Stimulated activated CD8-positive, alpha-beta memory T cell treated with anti-CD3 and anti-CD28 coated beads, Interleukin-15, amount 100 ng/mL, for 24 hours (primary cell): ENCODE measurements at places on chromosomes 3 and 15.

- no peak for DNase-seq
Observed at GRCh38 chr3:178508443-178508825, 27.8 kb upstream of the KCNMB2 start.

- DNase-seq: no peak
Observed at GRCh38 chr15:93985925-93986324, 245.4 kb upstream of the MCTP2 start.

DNA sequence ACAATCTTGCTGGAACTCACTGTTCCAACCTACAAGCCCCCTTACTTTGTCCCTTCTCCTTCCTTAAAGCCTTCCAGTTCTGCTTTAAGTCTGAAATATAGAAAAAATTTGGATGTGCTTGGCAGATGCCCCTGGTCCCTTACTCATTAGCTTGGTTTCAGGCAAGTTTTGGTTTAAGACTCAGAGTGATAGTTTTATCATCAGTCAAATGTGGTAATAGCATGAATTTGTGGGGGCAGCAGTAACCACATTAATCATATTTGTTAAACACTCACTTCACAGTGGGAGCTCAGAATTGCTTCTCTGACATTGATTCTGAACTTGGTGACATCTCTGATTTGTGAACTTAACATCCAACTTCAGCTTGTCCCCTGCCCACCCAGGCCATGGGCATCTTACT is 58.3 kb upstream of the ALDH1A3 start:
- DNase-seq: no peak

DNA sequence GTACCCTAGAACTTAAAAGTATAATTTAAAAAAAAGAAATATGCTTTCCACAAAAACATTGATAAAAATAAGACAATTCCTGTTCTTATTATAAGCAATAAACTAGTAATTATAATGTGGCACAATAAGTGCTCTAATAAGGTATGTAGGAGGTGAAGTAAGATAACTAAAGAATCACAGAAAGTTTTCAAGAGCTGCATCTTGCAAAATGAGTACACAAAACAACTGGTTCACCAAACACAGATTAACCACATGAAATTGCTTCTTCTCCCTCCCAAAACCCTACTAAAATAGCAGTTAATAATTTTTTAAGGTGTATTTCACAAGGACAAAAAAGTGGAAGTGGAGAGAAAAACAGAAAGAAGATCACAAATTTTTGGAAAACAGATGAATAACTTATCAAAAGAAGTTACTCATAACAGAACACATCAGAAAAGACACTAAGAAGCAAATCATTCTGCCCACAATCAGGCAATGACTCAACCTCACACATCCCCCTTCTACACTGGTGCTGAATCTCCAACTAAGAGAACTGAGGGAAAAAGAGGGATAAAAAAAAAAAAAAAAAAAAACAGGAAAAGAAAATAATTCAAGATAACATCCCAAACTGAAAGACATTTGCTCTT is 64.2 kb downstream of the TBC1D5 start:
- no peak for DNase-seq

- no peak for DNase-seq
Observed at GRCh38 chr3:185328324-185329004, 34.5 kb upstream of the MAP3K13 start.

DNA sequence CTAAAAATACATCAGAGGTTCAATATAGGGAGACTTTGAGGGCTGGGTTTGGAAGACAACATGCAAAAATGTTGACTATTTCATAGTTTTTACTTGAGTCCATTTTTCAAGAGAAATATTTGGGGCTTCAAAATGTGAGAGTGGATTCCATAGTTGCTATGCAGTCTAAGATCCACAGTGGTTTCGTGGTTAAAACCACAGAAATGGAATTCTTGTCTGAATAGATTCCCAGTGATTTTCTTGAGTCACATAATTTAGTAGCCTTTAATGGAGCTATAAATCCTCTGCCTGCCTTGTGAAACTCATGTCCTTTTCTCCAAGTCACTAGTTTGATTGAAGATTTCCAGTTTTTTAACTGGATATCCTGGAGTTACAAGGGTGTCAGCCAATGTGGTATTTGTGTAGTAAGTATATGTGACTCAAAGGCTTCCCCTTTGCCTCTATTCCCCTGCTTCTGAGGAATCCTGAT is 94.7 kb upstream of the RBMS3 start:
- DNase-seq: no peak

- no peak for DNase-seq
Observed at GRCh38 chr3:70728311-70728710, 415.9 kb upstream of the MDFIC2 start.

DNA sequence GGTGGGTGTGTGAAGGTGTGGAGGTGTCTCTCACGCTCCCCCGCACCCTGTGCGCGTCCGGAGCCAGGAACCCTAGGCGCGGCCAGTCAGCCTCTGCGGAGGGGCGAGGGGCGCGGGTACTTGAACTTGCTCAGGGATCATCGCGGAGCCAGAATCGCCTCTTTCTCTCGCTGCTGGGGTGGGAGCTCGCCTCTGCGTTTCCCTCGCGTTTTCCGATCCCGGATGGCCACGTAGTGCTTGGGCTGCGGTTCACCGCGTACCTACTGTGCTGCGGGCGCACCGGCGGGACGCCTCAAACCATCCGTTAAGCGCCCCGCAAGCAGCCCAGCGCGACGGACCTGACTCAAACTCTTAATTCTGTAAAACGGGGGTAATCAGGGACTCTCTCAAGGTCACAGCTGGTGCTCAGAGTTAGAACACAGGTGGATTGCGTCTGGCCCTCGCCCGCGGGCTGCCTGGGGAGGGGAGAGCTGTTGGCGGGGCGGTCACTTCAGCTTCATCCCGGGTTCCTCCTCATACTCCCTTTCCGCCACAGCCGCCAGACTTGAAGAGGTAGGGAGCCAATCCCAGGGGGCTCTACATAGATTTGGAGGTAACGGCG is 686 bp downstream of the MYRIP start:
- DNase-seq: no peak

- DNase-seq: no peak
Observed at GRCh38 chr3:37054370-37054769, 61.1 kb downstream of the MLH1 start.

- DNase-seq: no peak
Observed at GRCh38 chr3:87733671-87734367, 325.0 kb downstream of the CGGBP1 start.

- no peak for DNase-seq
Observed at GRCh38 chr3:19931767-19932188, 2.2 kb downstream of the EFHB start.

DNA sequence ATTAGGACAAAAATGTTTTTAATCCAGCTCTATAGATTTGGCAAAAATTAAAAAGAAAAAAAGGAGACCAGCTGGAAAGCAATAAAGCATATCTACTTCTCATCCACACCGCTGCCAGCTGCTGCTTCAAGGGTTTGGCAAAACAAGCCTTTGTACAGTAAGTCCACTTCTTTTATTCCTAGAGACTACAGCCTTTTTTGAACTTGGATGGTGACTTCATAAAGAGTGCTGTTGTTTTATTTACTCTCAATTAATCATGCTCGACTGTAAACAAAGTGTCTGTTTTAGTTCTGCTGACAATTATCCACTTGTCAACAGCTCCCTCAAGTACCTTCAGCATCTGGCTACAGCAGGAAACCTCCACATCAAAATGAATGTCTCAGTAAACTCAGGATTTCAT is 12.3 kb upstream of the FOXB1 start:
- DNase-seq: no peak

DNA sequence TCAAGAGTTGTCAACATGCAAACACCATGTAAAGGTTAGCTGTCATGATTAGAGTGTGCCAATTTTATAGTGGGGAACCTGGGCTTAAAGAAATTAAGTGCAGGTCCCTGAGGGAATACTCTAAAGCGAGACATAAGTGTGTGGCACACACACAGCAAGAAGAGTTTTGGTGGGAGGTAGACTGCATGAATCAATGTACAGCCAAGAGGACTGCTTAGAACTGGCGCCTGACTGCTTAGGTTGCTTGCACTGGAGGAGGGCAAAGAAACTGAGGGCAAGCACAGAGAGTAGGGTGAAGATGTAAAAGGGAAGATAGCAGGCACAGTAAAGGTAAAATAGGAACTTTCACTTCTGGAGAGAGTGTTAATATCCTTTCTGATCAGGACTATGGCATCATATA is 184.9 kb downstream of the SOX2 start:
- DNase-seq: no peak

GRCh38 chr3:117762621-117763037 is 1053.0 kb downstream of the TUSC7 start:
- no peak for DNase-seq

DNA sequence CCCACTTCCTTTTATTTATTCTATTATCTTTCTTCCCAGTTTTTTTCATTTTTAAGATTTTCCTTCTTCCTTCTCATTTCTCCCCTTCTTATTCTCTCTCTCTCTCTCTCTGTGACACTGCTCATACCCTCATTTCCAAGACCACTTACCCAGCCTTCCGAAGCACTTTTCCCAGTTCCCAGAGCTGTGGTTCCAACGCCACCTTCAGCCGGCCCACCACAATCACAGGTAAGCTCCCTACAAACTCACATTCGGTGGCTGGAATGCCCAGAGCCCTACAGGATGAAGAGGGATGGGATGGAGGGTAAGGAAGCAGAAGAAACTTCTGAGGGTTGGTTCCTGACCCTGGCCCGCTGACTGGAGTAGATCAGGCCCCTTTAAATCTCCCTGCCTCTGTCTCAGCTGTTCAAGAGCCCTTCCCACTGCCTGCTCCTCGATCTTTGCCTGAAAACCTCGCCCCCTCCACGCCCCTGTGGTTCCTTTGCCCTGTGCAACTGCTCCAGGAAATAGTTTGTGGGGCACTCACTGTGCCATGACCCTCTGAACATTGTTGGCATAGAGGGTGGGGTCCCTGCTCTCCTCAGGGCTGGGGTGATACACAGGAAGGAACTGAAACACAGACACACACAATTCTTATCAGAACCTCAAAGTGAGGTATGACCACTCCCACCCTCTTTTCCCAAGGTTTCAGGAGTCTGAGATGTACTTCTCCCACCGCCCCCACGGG is 4.8 kb downstream of the LPCAT4 start:
- DNase-seq: no peak

DNA sequence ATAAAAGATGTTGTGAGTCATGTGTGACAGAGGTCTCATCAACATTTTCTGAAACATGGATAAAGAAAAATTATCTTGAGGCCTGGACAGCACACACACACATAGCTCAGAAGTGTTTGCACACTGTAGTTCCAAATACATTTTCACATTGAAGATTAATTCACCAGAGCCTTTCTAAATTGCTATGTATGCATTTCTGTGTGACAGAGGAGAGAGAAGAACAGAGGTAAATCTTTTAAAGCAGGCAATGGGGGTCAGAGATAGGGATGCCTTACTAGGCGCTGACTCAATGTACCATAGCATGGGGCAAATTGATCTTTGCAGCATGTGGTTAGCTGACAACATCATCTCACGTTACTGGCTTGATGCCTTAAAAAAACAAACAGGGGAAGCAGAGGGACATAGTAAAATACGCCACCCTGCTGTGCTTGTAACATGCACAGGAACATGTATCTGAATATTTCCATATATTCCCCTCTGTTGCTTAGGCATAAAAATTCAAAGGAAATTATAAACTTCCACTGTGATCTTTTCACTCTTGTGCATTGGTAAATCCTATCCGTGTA is 7.7 kb downstream of the POU1F1 start:
- DNase-seq: no peak

GRCh38 chr3:116135457-116136085 is 309.7 kb downstream of the LSAMP start:
- no peak for DNase-seq

DNA sequence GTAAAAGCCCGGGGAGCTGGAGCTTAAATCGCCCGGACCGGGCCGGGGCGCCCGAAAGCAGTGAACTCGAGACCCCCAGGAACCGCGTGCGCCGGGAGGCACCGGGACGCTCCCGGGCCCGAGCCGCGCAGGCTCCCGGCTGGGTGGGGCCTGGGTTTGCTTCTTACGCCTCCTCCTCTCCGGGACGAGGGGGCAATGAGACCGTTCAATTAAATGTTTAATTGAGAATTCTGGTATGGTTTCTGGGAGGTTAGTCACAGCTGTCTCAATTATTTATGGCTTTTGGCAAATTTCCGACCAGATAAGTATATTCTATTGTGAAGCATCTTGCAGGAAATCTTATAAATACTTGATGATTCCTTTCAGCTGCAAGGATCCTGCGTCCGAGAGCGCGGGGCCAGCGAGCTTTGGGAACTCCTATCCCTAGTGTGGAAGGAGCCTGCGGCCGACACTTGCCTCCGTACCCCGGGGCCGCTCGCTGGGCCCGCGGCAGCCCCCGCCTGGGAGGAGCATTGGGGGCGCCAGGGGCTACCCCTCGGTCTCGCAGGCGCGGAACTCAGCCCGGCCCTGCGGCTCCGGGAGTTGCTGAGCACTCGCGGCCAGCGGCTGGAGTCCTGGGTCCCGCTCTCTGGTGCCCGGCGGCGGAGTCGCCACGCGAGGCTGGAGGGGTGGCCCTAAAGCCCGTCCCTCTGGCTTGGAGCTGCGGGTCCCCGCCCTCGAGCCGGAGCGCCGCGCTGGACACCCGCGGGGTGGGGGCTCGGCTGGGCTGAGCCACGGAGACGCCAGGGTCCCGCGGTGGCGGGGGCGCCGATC is 10.3 kb downstream of the ISL2 start:
- no peak for DNase-seq

DNA sequence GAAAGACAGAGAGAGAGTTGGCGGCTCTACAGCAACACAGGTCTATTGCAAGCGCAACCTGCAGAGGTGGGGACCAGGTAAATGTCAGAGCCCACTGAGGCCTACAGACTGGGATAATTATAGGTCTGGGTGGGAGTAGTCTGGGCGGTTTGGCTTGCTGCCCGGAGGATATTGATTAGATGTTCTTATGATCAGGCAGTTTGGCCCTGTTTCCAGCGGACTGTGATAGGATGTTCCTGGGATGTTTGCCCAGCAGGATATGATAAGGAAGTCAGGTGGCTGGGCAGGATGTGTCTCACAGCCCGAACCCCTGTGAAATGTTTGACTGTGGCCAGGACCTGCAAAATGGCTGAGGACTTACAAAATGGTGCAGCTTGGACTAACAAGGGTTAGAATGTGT is 364.9 kb downstream of the NAALADL2 start:
- no peak for DNase-seq

DNA sequence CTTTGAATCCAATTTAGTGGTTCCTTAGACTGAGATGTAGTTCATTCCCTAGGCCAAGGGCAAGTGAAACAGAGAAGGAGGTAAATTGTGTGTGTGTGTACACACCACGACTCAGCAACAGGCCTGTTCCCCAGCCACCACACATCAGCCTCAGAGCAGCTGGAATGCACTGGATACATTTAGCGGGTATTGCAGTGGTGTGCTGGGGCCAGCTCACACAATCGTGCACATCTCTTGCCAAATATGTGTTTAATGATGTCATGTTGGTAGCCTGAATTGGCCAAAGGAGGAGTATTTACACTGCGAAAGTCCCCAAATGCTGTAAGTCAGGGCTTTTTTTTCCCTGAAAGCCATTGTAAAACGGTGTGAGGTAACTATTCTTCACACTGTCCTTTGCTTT is 82.3 kb downstream of the RBPMS2 start:
- no peak for DNase-seq

GRCh38 chr3:5112043-5112442 is 10.0 kb upstream of the ARL8B start:
- DNase-seq: no peak

GRCh38 chr15:59158701-59159034 is 48.0 kb upstream of the LDHAL6B start:
- DNase-seq: no peak
